ENCODE measurements at places on chromosomes 1 and 21.

GRCh38 chr1:6385488-6386191 is 7.9 kb downstream of the ACOT7 start:
- DNase-seq = no peak

DNA sequence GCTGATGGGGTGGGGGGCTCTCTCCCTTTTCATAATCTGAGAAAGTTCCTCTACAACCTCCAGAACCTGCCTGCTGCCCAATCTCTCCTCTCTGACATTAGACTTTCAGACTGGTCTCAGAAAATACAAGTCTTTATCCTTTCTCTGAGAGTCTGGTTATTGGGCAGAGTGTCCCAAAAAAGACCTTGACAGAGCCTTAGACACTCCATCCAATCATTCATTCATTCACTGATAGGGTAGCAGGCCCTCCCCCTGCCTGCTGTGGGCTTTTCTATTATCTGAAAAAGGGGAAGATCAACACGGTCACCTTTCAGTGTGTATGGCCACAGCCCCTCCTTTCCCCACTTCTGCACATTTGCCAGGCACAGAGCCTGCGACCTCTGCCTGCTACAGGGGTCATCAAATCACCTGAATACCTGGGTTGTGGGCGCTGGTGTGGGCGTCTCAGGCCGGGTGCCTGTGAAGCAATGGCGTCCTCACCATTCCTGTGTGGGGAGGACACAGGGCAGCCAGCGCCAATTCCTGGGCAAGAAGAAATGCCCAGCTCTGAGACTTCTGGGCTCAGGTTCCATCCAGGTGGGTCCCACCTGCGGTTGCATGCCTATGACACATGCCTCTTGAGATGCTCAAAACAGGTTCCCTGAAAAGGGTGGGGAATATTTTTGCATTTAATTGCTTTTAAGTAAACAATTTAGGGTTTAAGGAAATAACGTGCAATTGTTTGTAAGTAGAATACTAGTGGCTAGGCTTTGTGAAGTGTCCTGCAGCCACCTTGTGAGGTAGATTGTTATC is 52.8 kb downstream of the ELK4 start:
- DNase-seq = no peak

GRCh38 chr1:59415881-59416280 is 119.0 kb downstream of the FGGY start:
- no peak for DNase-seq

- DNase-seq = no peak
Observed at GRCh38 chr1:91487469-91487868, 13.2 kb upstream of the CDC7 start.

- no peak for DNase-seq
Observed at GRCh38 chr1:195766709-195767108, 841.5 kb downstream of the KCNT2 start.

DNA sequence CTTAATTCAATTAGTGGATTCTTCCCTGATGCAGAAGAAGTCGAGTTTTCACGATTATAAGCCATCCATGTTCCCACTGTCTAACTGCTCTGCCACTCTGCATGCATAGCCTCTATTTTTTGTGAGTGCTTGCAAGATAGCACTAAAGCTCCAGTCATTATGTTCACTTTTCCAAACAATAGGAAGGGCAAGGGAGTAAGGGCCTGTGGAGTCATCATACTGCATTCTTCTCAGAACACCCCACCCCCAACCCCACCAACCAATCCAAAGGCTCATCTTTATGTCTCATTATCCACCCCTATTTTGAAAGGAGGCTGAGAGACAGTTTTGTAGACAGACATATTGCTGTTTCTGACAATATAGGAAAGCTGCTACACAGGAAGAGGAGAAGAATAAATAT is 471.7 kb upstream of the ADGRL2 start:
- DNase-seq = no peak

- no peak for DNase-seq
Observed at GRCh38 chr1:156486421-156487344, 13.9 kb downstream of the MEF2D start.

GRCh38 chr1:74415935-74416334 is 96.5 kb downstream of the LRRC53 start:
- no peak for DNase-seq

DNA sequence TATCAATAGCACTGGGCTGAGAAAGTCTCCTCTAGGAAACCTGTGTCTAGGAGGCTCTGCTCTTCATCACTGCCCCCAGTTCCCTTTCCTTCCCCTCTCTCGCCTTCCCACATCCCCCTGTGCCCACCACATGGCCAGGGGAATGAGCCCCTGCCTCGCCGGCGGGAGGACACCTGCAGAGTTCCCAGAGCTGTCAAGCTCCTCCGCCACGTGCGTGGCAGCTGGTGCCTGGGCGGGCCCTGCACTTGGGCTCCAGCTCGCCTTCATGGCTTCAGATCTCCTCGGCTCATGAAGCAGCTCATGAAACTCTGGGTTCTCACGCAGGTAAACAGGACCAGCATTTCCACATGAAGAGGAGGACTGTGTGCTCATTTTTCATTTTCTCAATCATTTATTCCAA is 62.8 kb downstream of the SIM2 start:
- DNase-seq = no peak

DNA sequence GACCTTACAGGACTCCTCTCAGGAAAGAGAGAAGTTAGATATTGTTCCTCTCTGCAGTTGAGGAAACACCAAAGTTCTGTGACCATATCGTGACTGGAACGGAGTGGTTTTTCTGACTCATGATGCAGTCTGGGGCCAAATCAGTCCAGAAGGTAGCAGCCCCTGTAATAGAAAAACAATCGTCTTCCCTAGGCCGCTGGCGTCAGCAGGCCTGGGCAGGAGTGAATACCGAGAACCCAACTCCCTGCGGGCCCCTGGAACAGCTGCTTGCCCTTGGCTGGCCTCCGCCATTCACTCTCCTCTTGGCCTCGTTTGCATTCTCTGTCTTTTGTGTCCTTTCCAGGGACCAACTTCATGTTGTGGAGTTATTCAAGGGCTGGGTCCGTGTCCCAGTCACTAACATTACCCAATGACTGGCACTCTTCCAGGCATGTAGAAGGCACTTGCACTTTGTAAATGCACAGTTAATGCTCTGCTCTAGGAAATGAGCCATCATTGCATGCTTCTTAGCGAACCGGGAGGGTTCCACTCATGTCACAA is 10.9 kb upstream of the CD101 start:
- no peak for DNase-seq

DNA sequence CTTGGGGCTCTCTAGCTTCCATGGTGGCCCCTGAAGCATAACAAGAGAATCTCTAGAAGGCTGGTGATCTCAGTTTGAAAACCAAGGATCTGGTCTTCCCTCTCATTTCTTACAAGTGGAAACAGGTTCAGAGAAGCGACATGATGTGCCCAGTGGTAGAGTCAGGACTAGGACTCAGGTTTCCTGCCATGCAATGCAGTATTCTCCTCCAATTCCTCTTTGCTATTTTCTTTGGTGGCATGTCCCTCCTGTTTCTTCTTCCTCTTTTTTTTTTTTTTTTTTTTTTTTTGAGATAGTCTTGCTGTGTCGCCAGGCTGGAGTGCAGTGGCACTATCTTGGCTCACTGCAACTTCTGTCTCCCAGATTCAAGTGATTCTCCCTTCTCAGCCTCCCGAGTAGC is 195.6 kb upstream of the C1orf105 start:
- DNase-seq = no peak

GRCh38 chr1:99264201-99265021 is at the start of gene PLPPR4:
PLPPR4 (plus strand) TSS chr1:99264492; CDS start chr1:99264594, 102 bp downstream.
- DNase-seq = peak; percentile 5

GRCh38 chr21:28762357-28762735 is 230.3 kb downstream of the LTN1 start:
- DNase-seq = no peak

GRCh38 chr1:93980320-93981273 is 71.4 kb upstream of the GCLM start:
- no peak for DNase-seq

DNA sequence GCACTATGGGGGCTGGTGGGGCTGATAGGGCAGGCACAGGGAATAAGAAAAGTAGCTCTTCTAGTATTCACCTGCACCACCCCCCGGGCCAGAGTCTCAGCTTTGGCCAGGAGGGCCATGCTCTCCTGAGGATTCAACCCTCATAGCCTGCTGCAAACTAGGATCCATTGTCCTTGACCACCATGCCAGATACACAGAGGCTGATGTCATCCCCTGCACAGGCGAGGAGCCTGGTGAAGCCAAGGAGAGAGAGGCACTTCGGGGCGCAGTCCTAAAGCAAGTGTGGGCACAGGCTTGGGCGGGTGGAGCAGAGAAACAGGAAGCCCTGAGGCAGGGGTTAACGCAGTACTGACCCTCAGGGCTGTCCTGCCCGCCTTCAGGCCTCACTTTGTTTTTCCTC is 29.5 kb downstream of the TMEM53 start:
- no peak for DNase-seq

DNA sequence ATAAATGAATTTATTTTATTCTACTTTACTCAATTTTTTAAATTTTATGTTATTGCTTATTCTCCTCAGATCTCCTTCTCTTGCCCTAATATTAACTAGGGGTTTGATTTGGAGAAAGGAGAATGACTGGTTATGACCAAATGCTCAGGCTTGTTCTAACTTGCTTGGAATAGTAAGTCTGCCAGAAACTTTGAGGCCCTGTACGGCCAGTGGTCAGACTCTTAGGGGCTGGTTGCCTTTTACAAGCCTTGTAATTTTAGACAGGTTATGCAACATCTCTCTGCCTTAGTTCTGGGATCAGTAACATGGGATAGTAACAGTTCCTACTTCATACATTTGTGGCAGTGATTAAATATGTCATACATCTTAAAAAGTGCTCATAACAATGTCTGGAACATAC is 279.5 kb downstream of the DUSP10 start:
- no peak for DNase-seq

DNA sequence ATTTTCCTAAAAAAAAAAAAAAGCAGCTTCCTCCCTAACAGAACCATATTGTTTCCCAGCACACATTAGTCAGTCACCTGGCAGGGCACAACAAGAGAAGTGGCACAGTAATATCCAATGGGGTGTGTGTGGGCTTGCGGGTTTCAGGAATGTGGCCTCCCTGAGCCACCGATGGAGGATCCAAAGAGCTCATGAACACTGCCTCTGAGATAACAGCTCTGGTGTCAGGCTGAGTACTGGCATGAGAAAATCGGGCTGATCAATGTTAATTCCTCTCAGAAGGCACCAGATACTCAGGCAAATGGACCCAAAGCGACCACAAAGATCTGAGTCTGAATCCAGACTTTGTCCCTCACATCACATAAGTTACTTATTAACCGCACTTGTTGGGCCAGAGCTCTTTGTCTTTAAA is 2.2 kb upstream of the LYPD8 start:
- DNase-seq = no peak

GRCh38 chr1:24384251-24385090 is 29.1 kb downstream of the STPG1 start:
- peak; percentile 35 for DNase-seq

- DNase-seq = no peak
Observed at GRCh38 chr1:165387505-165387904, 31.0 kb upstream of the LMX1A start.
